ENCODE measurements at places on chromosomes 4 and X.
A peak's percentile ranks its signal among the peaks of the same experiment; 100 is the strongest.

GRCh38 chr4:143455211-143455610, 58.3 kb upstream of the SMARCA5 start:
- DNase-seq = no peak

DNA sequence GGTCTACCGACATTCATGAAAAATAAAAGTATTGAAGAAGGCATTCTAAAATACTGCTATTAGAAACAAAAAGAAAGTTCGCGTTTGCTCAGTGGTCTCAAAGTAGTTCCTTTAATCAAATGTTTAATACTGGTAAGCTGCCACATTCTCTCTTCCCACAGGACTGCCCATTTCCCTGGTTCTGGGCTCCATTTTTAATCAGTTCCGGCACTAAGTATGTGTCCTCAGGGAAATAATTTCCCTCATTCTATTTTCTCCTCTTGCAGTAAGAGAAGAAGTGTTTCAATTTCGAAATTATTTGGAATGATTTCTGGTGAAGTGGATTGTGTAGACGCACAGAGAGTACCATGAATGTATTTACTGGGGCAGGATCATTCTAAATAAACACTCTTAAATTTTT, 17.5 kb downstream of the VCX3A start:
- DNase-seq = no peak

DNA sequence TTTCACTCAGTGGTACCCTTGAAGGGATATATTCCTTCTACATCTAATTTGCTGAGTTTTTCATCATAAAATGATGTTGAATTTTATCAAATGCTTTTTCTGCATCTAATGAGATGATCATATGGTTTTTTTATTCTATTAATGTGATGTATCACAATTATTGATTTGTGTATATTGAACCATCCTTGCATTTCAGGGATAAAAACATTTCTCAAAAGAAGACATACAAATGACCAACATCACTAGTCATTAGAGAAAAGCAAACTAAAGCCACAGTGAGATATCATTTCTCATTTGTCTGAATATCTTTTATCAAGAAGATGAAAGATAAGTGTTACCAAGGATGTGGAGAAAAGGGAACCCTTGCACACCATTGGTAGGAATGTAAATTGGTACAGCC, 65.7 kb upstream of the MXD4 start:
- no peak for DNase-seq

DNA sequence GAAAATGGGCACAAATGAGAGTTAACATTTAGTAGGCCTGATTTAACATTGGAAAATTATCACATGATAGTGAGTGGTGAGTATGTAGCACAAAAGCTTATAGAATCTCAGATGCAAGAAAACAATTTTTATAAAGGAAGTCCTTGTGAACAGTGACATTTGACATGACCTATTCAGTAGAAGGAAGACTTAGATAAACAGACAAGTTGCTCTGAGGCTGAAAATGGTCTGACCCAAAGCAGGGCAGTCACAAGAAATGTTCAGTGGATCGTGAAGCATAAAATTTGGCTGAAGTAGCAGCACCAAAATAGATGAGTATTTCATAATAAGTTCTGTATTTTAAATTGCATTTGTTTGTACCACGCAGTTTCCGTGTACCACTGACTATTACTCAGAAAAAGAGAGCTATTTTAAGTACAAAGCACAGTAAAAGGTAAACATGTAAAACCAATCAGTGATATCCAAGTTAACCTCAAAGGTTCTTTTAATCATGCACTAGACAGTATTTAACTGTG, 605.7 kb upstream of the PABPC4L start:
- DNase-seq = no peak

DNA sequence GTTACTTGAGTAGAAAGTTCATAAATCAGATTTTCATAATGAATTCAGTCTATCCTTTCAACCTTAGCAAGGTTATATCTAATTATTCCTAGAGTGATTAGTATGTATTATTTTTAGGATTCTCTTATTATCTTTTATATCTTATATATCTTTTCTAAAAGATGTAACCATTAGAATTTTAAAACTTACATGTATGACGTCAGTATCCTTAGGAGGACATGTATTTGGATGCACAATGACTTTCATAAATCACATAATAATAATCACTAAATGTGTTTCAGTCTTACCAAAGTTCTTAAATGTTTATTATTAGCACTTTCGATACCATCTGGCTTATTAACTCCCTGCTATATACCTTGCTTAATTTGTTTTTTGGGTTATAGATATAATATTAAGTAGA, 1400.5 kb upstream of the IGFBP7 start:
- no peak for DNase-seq

DNA sequence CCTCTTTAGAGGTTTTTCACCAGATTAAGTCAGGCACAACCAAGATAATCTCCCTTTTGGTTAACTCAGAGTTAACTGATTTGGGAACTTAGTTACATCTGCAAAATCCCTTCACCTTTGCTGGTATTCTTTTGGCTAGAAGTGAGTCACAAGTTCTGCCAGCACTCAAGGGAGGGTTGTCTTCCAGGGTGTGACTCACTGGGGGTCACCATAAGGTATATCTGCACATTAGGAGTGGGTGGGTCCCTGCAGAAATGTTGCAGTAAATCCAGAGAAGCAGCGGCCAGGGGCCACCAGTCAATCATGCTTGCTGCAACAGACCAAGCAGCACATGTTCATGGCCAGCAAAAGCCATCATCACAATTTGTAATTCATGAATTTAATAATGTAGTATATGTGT, 59.8 kb upstream of the MAML3 start:
- no peak for DNase-seq

DNA sequence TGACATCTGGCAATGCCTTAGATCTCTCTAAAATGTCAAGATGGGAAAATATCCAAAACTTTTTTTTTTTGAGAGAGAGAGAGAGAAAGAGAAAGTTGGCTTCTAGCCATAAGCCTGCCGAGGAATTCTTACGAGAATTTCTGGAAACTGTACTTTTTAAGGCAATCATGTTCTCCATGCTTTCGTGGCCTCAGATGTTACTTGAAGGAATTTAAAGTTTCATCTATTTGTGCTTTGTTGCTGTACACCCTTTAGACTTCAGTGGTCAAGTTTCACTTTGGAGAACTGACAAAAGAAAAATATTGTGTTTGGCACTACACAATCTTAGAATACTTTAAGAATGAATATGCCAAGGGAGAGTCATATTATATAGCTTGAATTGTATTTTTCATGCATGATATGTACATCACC, 53.9 kb downstream of the FAT4 start:
- DNase-seq = no peak

GRCh38 chr4:106569146-106570031, 200.8 kb upstream of the GIMD1 start:
- DNase-seq = no peak

DNA sequence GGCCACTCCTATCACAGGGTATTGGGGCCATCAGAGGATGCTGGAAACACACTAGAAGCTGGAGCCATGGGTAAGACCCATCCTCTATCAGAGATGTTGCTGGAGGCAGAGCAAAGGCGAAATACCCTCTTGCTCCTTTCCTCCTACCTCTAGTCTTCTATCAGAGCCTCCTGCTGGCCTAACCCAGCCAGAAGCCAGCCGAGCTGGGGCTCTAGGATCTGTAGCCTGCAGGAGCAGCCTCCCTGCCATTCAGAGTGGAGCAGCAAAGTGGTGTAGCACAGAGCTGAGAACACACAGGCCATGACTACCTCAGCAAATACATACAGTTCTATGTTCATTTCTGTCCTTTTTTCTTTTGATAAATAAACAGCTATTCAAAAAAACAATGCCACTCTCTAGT, 35.7 kb downstream of the GATB start:
- peak; percentile 2 for DNase-seq

DNA sequence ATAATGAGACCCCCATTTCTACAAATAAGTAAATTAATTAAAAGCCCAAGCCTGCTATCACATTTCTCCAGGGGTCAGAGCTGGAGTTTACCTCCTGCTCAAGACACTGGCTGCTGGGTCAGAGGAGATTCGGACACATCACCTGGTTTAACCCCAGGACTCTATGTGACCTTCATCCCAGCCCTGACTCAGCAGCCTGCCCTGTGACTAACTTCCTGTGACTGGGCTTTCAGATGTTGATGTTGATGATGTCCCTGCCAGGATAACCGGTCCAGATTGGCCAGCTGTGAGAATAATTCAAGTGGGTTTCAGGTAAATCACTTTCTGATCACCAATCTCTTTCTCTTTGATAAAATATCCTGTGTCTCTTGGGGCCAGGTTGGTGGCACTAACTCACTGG, 102.4 kb upstream of the MAML3 start:
- DNase-seq = no peak
